ENCODE measurements at places on chromosomes 7 and 10.

GRCh38 chr7:111362506-111363054, 199.7 kb downstream of the IMMP2L start:
- DNase-seq: peak; percentile 71

DNA sequence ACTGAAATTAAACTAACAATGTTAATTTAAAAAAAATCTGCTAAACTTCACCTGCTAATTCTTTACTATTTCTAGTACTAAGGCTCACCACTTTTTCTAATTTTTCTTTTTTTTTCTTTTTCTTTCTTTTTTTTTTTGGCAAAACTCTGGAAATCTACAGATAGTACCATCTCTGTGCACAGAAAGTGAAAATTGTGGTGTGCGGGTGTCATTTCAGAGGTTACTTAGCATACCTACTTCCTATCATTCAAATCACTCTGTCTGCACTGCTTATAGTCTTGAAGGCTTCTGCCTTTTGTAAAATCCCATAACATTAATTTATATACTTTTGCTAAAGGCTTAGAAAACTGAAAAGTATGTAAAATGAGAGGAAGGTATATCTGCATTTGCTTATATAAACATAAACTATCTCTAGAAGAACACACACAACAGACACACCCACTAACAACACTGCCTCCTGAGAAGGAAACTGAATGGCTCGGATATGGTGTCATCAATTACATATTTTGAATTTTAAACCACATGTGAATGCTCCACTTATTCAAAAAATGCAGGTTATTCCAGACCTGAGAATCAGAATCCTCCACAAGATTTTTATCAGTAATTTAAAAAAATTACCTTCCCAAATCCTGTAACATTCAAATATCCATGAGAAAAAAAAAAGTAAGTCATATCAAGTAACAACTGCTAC, 229.5 kb downstream of the PARD3 start:
- DNase-seq: no peak

GRCh38 chr7:25752967-25753791, 398.8 kb upstream of the NFE2L3 start:
- no peak for DNase-seq

DNA sequence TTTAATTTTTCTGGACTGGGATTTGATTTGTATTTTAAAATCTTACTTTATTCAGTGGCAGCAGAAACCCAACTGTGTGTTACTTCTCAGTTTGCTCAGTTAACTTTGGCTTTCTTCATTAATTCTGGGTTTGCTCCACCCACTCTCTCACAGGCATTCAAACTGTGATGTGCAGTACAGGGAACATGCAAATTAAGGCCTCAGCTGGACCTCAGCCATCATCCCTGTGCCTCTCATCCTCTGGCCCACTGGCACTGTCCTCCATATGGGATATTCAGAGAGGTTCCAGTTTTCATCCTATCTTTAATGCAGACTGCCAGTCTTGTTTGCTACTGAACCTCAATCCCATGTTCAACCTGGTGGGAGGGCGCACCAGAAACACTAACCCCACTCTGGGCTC, 743.4 kb upstream of the IGFBP3 start:
- DNase-seq: no peak

DNA sequence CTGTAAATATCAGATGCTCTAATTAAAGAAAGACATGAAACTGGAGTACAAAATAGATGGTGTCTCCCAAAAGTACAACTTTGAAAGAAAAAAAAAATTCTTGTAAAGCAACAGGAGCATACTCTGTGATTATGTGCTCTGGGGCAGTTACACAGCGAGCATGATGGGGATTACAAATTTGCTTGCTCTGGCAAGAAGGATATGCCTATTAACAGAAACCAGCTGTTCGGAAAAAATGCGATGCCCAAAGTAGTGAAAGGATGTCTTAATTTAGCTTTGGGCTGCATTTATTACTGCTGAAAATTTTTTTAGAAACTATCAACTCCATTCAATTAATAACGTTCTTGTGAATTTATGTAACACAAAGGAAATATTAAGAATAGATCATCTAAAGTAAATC, 256.9 kb upstream of the TPK1 start:
- no peak for DNase-seq

- DNase-seq: no peak
These were observed 7.5 kb downstream of the DUSP5 start for GRCh38 chr10:110505130-110505770.

Measured in fibroblast of upper back skin (primary cell).